Bronchial epithelial cell (primary cell): ENCODE measurements at places on chromosomes 5 and 9.

- peak; percentile 58 for DNase-seq
These were observed 45.2 kb downstream of the CYSTM1 start for GRCh38 chr5:140220032-140220697.

DNA sequence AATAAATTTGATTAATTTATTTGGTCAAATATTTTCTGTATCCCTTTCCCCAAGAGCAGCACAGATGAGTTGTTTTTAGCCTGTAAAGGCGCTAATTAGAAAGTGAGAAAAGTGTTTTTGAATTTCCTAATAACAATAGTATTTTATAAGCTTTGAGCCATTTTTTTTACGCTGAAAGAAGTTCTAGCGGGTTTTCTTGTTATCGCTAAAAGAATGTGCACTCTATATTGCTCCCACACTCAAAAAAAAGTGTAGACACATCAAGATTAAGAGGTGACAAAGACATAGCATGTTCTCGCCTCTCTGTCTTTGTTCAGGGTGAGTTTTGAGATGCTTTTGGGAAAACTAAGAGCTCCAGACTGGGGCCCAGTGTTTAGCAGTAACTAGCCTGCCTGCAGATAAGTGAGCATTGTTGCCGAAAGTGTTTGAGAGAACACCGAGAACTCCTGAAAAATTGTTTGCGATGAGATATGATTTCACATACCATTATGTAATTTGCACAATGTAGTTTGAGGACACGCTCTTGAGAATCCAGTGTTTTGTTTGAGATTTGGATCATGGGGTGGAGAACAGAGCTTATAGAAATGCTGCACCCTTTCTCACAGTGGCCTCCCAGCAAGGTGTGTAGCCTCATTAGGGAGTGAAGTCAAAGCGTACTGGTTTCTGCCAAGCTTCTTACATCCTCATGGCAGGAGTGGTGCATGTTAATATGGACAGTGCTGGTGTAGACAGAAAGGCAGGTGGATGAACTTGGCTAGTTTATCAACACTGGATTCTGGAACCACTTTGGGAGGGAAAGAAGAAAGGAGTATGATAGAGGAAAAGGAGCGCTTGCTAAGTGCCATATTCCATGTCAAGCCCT, 1.5 kb downstream of the F2R start:
- DNase-seq: no peak

DNA sequence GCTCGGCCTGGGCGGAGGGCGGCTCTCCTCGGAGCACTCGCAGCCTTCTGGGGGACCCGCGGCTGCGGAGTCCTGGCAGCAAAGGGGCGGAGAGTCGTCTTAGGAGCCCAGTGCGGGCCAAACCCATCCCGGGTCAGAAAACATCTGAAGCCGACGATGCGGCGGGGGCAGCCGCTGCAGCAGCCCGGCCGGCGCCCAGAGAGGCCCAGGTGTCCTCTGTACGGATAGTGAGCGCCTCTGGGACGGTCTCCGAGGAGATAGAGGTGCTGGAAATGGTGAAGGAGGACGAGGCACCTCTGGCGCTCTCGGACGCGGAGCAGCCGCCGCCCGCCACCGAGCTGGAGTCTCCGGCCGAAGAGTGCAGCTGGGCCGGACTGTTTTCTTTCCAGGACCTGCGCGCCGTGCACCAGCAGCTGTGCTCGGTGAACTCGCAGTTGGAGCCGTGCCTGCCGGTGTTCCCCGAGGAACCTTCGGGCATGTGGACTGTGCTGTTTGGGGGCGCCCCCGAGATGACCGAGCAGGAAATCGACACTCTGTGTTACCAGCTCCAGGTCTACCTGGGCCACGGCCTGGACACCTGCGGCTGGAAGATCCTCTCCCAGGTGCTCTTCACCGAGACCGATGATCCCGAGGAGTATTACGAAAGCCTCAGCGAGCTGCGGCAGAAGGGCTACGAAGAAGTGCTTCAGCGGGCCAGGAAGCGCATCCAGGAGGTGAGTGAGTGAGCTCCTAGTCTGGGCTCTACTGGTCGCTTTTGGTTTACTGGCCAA, 1.2 kb downstream of the JMY start:
- DNase-seq: peak; percentile 66

DNA sequence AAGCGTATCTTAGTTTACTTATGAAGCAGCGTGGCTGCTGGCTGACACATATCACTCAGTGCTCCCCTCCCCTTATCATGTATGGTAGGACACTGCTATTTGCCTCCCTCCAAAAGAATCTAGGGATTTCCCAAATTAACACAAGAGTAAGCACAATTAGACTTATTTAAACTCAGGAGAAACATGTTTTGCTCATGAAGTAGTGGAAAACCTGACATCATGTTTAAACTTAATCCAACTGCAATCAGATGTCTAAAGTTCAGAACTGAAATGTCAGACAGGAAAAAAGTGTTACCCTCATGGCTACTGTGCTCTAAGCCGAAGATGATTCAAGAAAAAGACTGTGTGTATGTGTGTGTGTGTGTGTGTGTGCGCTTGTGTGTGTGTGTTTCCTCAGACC, 324.1 kb upstream of the TNC start:
- peak; percentile 5 for DNase-seq

GRCh38 chr9:17996728-17997127, 417.9 kb downstream of the SH3GL2 start:
- no peak for DNase-seq

DNA sequence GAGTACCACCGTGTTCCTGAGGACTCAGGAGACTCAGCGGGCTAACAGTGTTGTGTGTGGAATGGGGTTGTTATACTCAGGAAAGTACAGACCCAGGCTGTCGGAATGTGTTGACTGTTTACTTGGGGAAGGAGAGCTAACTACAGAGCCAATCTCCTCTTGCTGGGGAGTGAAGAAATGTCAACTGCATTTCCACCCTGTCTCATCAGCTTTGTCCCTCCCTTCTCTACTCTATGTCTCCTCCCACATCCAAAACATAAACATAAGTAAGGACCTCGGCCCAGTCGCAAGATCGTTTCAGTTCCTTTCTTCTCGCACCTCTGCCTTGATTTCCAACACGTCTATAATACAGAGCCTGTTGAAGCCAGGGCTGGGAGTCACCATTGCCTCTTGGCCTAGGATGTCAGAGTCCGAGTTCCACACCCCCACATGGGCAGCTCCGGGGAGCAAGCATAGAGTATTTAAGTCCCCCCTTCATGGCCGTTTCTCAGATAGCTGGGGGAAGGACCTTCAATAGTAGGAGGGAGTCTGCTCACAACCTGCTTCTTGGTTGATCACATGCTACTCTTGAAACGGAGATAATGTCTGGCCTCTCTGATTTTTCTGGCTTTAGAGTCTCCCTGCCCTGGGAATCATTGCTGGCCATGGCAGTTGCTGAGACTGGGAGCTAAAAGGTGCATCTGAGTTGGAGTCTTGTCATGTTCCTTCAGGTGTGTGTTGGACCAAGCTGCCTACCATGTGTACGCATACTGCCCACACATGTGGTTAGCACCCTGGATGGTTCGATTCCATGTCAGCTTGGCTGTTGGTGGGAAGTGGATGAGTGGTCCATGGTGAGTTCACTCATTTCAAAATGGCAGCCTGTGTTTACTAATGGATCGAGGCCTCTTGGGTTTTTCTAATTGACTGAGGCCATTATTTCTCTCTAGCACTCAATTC, 147.3 kb downstream of the MTX3 start:
- no peak for DNase-seq

- DNase-seq: peak; percentile 87
These were observed 110.0 kb downstream of the LURAP1L start for GRCh38 chr9:12884736-12885395.

GRCh38 chr9:110668570-110669167, at the start of gene MUSK:
TSS of gene MUSK (plus strand) at chr9:110668791. CDS start at chr9:110668905, 114 bp downstream.
- DNase-seq: no peak

GRCh38 chr9:132725306-132725705, 55.0 kb downstream of the GTF3C4 start:
- DNase-seq: no peak

GRCh38 chr9:111148052-111149017, 110.1 kb upstream of the LPAR1 start:
- no peak for DNase-seq

DNA sequence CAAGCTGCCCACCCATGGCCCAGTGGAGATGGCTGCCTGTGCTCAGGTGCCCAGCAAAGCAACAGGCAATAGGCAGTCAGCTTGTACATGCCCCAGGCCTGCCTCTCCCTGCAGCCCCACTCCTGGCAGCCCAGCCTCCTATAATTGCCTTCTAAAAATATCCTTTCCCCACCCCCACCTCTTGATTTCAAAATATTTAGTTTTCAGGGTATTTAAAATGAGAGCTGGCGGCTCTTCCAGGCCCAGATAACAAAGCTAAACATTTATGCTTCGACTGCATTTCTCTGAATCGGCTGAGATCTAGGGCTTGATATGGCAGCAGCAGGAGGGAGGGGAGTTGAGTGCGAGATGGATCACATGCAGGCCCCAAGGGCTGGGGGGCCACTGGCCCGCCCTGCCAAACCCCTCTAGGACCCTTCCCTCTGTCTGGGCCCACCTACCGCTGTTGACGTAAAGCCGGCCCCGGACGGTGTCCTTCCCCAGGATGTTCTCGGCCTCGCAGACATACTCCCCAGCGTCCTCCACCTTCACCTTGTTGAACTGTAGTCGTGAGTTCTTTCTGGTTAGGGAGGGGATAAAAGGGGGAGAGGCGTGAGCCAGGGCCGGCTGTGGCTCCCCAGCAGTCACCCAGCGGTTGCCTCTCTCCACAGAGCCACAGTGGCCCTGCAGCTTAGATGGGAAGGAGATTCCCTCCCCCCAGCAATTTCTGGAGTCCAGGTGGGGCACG, 85.0 kb downstream of the PSD2 start:
- DNase-seq: no peak

DNA sequence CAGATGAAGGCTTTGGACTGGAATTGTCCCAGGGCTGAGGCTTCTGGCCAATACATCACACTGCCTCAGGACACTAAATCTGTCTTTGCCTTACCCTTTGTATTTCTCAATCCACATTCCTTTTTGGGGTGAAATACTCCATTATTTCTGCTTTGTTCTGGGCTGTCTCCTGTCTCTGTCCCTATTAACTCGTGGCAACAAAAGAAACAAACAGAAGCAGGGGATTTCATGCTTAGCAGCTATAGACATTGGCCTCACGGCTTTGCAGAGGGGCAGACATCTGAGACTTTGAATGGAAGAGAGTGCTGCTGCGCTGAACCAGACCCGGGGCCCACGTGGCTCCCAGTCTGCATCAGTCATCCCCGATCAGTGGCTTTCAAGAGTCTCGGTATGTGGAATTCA, 129.7 kb downstream of the ARL15 start:
- no peak for DNase-seq

GRCh38 chr5:150248946-150249345, 40.6 kb downstream of the CAMK2A start:
- DNase-seq: no peak
